B cell (primary cell): ENCODE measurements at places on chromosomes 6 and 20. TPM values are rescaled to one million over a fixed set of nuclear protein-coding genes. Genes with fewer than 3 reads are reported as not detected.

ZFP57 gene
- total RNA-seq = 5.0 and 5.1 TPM in 2 replicates

BIRC7 gene
- total RNA-seq = not detected in 2 replicates

RGS17 gene
- not detected in 2 replicates for total RNA-seq

RAET1G gene
- not detected in 2 replicates for total RNA-seq

ZSCAN23 gene
- total RNA-seq = 0.78 and 0.79 TPM in 2 replicates

MCM8 gene
- 13.7 and 13.8 TPM in 2 replicates for total RNA-seq

SYNDIG1 gene
- not detected in 2 replicates for total RNA-seq

SSTR4 gene
- not detected in 2 replicates for total RNA-seq

SIM1 gene
- total RNA-seq = not detected in 2 replicates

MYBL2 gene
- 35.8 and 37.9 TPM in 2 replicates for total RNA-seq

SRMS gene
- 0.17 and 0.27 TPM in 2 replicates for total RNA-seq

PTCRA gene
- total RNA-seq = not detected in 2 replicates

JAG1 gene
- total RNA-seq = 0.22 TPM in 1 of 2 replicates, not detected in the other

IL17A gene
- not detected in 2 replicates for total RNA-seq

RSPO3 gene
- total RNA-seq = not detected in 2 replicates

NAPB gene
- total RNA-seq = 13.0 and 16.6 TPM in 2 replicates

C6orf163 gene
- total RNA-seq = 10.0 and 11.8 TPM in 2 replicates

CNPY3 gene
- 159 and 163 TPM in 2 replicates for total RNA-seq

SLC25A27 gene
- total RNA-seq = 1.9 and 3.8 TPM in 2 replicates

HLA-DPA1 gene
- total RNA-seq = 665 and 702 TPM in 2 replicates

SNAI1 gene
- total RNA-seq = 3.5 and 4.3 TPM in 2 replicates

GID8 gene
- 44.1 and 47.4 TPM in 2 replicates for total RNA-seq

C20orf202 gene
- total RNA-seq = not detected in 2 replicates

PDRG1 gene
- 10.9 and 12.7 TPM in 2 replicates for total RNA-seq

MTCH1 gene
- 150 and 160 TPM in 2 replicates for total RNA-seq

NPEPL1 gene
- 34.3 and 37.2 TPM in 2 replicates for total RNA-seq
